ENCODE measurements at places on chromosomes 11 and 22. TPM values are rescaled to one million over a fixed set of nuclear protein-coding genes. Genes with fewer than 3 reads are reported as not detected.

RANBP1 gene
- total RNA-seq = 495 TPM

DNA sequence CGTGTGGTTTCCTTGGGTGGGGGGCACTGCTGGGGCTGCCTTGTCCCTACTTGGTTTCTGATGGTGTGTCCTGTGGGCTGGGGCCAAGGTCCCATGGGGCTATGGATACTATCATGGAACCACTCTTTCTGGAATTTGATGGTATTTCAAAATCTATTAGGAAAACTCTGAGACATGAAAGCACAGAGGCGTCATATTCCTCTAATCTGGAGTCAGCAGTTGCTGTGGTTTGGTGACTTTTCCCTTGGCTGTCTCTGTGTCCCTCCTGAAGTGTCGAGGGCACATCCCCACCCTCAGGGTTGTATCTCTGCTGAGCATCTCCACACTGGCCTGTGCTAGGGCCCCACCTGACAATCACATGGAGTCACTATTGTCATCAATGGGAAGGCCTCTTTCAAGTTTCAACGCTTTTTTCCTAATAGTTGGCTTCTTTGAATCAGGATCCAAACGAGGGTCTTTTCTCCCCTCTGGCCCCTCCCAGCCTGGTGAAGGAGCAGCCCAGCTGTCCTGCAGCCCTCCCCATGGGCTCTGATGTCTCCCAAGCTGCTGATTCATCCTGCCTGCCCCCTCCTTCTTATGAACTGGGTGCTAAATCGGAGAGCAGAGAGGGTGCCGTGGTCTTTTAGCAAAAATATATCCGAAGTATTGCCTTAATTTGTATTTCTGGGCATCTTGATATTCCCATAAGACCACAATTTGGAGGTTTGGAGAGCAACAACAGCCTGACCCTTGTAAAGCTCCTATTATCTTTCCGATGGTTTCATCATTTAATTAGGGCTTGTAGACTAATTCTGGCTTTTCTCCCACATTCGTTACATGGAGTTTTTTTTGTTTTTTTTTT lies 38.5 kb downstream of the MED15 start:
- 0 out of 2 replicates have a peak overlapping the region, but pooled peaks have one; percentile 14 for H3K27ac ChIP-seq
- no peak for DNase-seq
- no peaks in the 10 kb centered on the region for H3K27me3 ChIP-seq
- H3K4me1 ChIP-seq = peaks cover 3% of the 10 kb centered on the region

- no peak for DNase-seq
- H3K27ac ChIP-seq = no peak overlapping the region
These were observed 18.9 kb downstream of the TRMU start for GRCh38 chr22:46354176-46354992.

PKP3 gene
- 28.5 TPM for total RNA-seq

- no peaks in the 10 kb centered on the region for H3K27me3 ChIP-seq
- peaks cover 4% of the 10 kb centered on the region for H3K36me3 ChIP-seq
- no peak overlapping the region for H3K27ac ChIP-seq
- H3K4me3 ChIP-seq = no peak overlapping the region
- no peaks in the 10 kb centered on the region for H3K4me1 ChIP-seq
- DNase-seq = no peak
These were observed 5.1 kb downstream of the TTC38 start for GRCh38 chr22:46272762-46273431.

DNA sequence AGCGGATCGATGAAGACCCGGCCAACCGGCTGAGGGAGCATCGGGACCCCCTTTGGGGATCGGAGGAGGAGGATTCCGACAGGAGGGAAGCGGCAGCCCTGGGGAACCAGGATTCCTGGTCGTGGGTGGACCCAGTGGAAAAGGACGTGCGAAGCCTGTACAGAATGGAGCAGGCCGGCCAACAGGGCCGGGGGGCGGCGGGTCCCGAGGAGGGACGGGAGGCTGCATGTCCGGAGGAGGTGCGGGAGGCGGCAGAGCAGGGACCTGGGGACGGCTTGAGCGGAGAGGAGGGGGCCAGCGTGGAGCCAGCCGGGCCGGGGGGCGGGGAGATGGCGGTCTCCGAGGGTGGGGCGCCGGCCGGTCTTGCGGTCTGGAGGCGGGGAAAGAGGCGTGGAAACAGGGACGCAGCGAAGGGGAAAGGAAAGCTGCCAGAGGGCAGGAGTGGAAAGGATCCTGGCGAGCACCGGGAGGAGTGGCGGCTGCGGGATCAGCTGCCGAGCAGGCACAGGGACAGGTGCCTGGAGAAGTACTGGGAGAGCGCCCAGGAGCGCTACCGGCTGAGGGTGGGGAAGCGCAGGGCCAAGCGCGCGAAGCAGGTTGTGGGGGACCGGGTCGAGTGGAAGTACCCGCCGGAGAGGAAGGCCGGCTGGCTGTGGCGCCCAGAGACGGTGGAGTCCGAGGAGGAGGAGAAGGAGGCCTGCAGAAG lies at the start of gene ANO5:
Gene ANO5, plus strand, starts transcription at position 444 of the 706 bp plus-strand sequence. CDS start 408 bp downstream, outside the sequence.
- H3K4me1 ChIP-seq = no peaks in the 10 kb centered on the region
- peak; percentile 36 for DNase-seq
- H3K36me3 ChIP-seq = no peaks in the 10 kb centered on the region
- no peaks in the 10 kb centered on the region for H3K27me3 ChIP-seq

- H3K27ac ChIP-seq = no peak overlapping the region
- H3K36me3 ChIP-seq = no peaks in the 10 kb centered on the region
- no peak for DNase-seq
- H3K4me3 ChIP-seq = no peak overlapping the region
- H3K4me1 ChIP-seq = no peaks in the 10 kb centered on the region
- H3K27me3 ChIP-seq = no peaks in the 10 kb centered on the region
These were observed 49.4 kb upstream of the NAV2 start for GRCh38 chr11:19663206-19663605.

DNA sequence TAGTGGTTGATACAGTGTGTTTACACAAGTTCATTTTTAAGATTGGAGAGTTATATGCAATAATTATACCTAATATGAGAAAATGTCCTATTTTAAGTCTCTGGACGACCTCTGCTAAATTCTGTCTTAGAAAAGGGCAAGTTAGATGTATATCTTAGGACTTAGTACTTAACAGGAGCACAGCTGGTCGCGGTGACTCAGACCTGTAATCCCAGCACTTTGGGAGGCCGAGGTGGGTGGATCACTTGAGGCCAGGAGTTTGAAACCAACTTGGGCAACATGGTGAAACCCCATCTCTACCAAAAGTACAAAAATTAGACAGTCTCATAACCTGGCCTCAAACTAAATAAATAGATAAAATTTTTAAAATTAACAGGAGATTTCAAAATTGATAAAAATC lies 27.2 kb downstream of the BSX start:
- H3K4me3 ChIP-seq = no peak overlapping the region
- no peaks in the 10 kb centered on the region for H3K36me3 ChIP-seq
- no peak for DNase-seq

- peak; percentile 98 for DNase-seq
- H3K27me3 ChIP-seq = no peaks in the 10 kb centered on the region
- H3K27ac ChIP-seq = peak overlapping the region; percentile 54
- peak overlapping the region; percentile 67 for H3K4me3 ChIP-seq
- no peaks in the 10 kb centered on the region for H3K36me3 ChIP-seq
These were observed 45.7 kb upstream of the DEFB108B start for GRCh38 chr11:71787098-71787823.

- H3K4me3 ChIP-seq = no peak overlapping the region
- no peaks in the 10 kb centered on the region for H3K4me1 ChIP-seq
- no peaks in the 10 kb centered on the region for H3K27me3 ChIP-seq
These were observed 571.1 kb downstream of the JRKL start for GRCh38 chr11:96960926-96961325.

MYOD1 gene
- total RNA-seq = not detected

GRAMD4 gene
- 20.5 TPM for total RNA-seq

- no peak overlapping the region for H3K27ac ChIP-seq
- DNase-seq = no peak
- H3K4me3 ChIP-seq = no peak overlapping the region
These were observed 162.2 kb upstream of the NECTIN1 start for GRCh38 chr11:119891055-119891768.

DNA sequence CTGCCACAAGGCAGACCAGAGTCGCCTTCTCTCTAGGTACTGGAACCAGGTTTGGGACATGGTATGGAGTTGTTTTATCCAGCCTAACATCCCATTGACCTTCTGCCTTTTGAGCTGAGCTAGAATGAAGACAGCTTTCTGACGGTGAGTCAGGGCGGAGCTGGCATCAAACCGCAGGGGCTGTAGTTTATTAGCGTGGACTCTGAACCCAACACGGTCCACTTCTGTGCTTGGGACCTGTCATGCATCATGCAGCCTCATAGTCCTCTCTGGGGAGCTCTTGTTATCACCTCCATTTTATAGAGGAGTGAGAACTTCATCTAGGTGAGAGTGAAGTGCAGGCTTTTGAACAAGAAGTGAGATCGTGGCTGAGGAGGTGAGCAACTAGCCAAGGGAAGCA lies 8.3 kb downstream of the GAL3ST1 start:
- peaks cover 14% of the 10 kb centered on the region for H3K4me1 ChIP-seq

- no peak overlapping the region for H3K27ac ChIP-seq
- H3K36me3 ChIP-seq = no peaks in the 10 kb centered on the region
- H3K4me1 ChIP-seq = no peaks in the 10 kb centered on the region
- H3K27me3 ChIP-seq = no peaks in the 10 kb centered on the region
These were observed 12.5 kb upstream of the MUC6 start for GRCh38 chr11:1049071-1049405.

PMM1 gene
- total RNA-seq = 11.3 TPM

- H3K27me3 ChIP-seq = no peaks in the 10 kb centered on the region
- DNase-seq = no peak
These were observed 16.6 kb upstream of the GNB1L start for GRCh38 chr22:19871023-19871844.

GRCh38 chr22:24723111-24723510 lies 51.4 kb downstream of the PIWIL3 start:
- no peaks in the 10 kb centered on the region for H3K27me3 ChIP-seq
- no peak overlapping the region for H3K4me3 ChIP-seq
- no peak for DNase-seq
- no peak overlapping the region for H3K27ac ChIP-seq
- no peaks in the 10 kb centered on the region for H3K4me1 ChIP-seq
- H3K36me3 ChIP-seq = no peaks in the 10 kb centered on the region

ISX gene
- not detected for total RNA-seq

GRCh38 chr11:69397732-69398131 lies 83.7 kb upstream of the LINC01488 start:
- H3K27ac ChIP-seq = no peak overlapping the region
- no peaks in the 10 kb centered on the region for H3K27me3 ChIP-seq
- H3K36me3 ChIP-seq = no peaks in the 10 kb centered on the region

GAL3ST1 gene
- total RNA-seq = 11.0 TPM

- no peak for DNase-seq
- no peak overlapping the region for H3K27ac ChIP-seq
- no peak overlapping the region for H3K4me3 ChIP-seq
- no peaks in the 10 kb centered on the region for H3K36me3 ChIP-seq
- H3K27me3 ChIP-seq = no peaks in the 10 kb centered on the region
These were observed 27.4 kb upstream of the MALAT1 start for GRCh38 chr11:65471447-65471891.

GRCh38 chr11:13415201-13415600 lies 47.8 kb downstream of the BTBD10 start:
- H3K27ac ChIP-seq = no peak overlapping the region
- H3K4me1 ChIP-seq = no peaks in the 10 kb centered on the region
- no peaks in the 10 kb centered on the region for H3K36me3 ChIP-seq

GRCh38 chr11:66881451-66881835 lies 24.6 kb downstream of the LRFN4 start:
- peaks cover 4% of the 10 kb centered on the region for H3K4me1 ChIP-seq
- 0 out of 2 replicates have a peak overlapping the region, but pooled peaks have one; percentile 29 for H3K27ac ChIP-seq
- H3K27me3 ChIP-seq = no peaks in the 10 kb centered on the region

POU2F3 gene
- total RNA-seq = 1.1 TPM

NLRP6 gene
- not detected for total RNA-seq

APOL2 gene
- 12.0 TPM for total RNA-seq

DNA sequence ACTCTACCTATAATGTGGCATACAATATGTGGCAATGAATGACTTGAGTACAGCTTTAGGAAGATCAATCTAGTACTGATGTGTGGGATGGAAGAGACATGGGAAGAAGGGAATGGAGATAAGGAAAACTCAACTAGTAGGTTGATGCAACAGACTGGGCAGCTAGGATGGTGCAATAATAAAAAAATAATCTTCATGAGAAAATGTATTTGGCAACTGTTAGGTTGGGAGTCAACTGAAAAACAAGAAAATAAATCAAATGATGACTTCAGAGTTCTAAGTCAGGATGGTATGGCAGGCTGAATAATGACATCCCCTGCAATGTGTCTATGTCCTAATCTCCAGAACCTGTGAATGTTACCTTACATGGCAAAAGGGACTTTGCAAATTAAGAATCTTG lies 236.8 kb upstream of the PITPNB start:
- no peaks in the 10 kb centered on the region for H3K27me3 ChIP-seq
- H3K4me1 ChIP-seq = peaks cover 5% of the 10 kb centered on the region
- H3K27ac ChIP-seq = no peak overlapping the region
- H3K36me3 ChIP-seq = no peaks in the 10 kb centered on the region

DNA sequence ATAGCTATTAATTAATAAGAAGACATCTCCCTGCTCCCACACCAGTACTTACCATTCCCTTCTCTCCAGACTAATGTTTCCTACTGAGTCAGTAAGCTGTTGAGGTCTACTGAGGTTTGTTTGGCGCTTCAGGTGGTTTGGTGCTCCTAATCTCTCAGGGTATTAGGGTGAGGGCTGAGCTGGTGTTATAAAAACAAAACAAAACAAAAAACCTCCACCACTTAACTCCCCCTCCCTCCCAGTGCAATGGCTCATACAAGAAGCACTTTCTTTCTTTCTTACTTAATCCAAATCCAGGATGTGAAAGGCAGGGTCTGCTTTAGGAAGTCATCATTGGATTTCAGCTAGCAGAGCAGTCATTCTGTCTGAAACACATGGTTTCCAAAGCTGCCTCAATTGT lies 15.3 kb downstream of the CSTPP1 start:
- H3K36me3 ChIP-seq = no peaks in the 10 kb centered on the region
- no peak overlapping the region for H3K4me3 ChIP-seq
- H3K27me3 ChIP-seq = no peaks in the 10 kb centered on the region

ACCS gene
- 6.0 TPM for total RNA-seq

DNA sequence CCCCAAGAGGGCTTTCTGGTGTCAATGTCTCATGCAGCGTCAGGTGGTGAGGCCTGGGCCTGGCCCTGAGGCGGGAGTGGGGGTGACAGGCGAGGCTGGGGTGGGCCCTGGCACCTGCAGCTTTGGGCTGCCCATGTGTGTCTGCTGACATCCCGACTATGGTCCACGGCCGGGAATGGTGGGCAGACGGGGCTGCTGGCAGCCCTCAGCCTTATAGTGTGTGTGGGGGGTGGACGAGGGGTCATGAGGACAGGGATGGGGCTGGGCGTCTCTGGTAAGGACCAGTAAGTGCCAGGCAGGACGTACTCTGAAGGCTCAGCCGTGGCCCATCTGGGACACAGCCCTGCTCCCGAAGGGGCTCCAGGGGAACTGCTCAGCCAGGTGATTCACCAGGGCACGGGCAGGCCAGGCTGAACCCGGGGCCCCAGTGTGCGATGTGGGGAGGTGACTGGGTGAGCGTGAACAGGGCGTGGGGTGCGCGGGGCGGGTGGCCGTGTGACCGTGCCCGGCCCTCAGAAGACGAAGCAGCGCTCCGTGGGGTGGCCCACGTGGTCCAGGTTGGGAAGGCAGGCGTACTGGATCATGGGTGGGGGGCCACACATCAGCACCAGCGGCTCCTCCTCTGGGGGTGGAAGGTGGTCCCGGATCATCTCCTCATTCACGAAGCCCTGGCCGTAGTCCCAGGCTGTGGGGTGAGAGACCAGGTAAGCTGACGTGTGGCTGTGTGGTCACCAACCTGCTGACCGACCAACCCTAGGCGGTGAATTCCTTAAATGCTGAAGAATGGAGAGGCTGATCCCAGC lies 4.8 kb upstream of the POLDIP3 start:
- no peak overlapping the region for H3K4me3 ChIP-seq
- peaks cover 6% of the 10 kb centered on the region for H3K4me1 ChIP-seq
- no peaks in the 10 kb centered on the region for H3K27me3 ChIP-seq
- DNase-seq = no peak

All from H1 (cell line).